ENCODE measurements at places on chromosomes 7 and 10.

GRCh38 chr10:109348324-109348723 lies 575.0 kb downstream of the XPNPEP1 start:
- DNase-seq = no peak

GRCh38 chr10:2111965-2112364 lies 374.6 kb upstream of the ADARB2 start:
- no peak for DNase-seq

GRCh38 chr7:151276666-151277590 lies 28.4 kb upstream of the SMARCD3 start:
- DNase-seq = peak; percentile 18

DNA sequence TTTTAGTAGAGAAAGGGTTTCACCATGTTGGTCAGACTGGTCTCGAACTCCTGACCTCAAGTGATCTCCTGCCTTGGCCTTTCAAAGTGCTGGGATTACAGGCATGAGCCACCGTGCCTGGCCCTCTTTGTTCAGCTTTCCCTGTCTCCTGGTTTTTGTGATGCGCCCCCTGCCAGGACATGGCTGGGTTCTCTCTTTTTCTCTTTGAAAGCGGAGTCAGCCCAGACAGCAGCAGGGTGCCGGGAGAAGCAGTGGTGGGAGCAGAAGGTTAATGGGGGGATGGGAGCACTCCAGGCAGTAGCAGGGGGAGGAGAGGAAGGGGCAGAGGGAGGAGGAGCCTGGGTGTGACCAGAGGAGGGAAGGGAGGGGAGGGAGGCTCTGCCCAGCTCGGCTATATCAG lies 1.8 kb downstream of the MUC3A start:
- no peak for DNase-seq

GRCh38 chr10:22593636-22594198 lies 120.7 kb downstream of the PIP4K2A start:
- no peak for DNase-seq

GRCh38 chr7:130273081-130273932 lies 6.6 kb downstream of the CPA2 start:
- DNase-seq = peak; percentile 84

DNA sequence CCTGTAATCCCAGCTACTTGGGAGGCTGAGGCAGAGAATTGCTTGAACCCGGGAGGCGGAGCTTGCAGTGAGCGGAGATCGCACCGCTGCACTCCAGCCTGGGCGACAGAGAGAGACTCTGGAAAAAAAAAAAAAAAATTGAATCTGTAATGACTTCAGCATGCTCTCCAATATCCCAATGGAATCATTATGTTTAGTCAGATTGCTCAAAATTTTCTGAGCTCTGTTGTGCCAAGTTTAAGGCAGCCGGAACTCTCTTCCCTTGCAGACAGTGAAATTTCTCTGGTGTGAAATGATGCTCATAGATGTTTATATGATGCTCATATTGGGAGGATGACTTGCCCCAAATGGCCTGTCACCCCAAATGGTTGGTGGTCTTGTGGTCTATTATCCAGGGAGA lies 180.9 kb downstream of the CTTNBP2 start:
- DNase-seq = no peak

DNA sequence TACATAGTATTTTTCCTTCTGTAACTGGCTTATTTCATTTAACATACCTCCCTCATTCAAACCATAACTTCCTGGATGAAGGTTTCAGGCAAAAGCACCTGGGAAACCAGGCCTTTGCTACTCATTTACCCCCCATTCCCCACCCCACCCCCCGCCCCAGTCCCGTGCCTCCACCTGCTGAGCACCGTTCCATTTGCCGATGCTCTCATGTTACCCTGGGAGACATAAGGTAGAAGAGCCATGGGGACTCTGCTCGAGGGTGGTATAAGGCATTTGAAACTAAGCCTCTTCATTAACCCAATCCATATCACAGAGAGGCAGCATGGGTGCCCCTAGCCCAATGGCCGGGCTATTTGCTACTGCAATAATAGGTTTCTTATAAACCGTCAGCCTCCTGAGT lies 22.2 kb upstream of the MCM10 start:
- no peak for DNase-seq

DNA sequence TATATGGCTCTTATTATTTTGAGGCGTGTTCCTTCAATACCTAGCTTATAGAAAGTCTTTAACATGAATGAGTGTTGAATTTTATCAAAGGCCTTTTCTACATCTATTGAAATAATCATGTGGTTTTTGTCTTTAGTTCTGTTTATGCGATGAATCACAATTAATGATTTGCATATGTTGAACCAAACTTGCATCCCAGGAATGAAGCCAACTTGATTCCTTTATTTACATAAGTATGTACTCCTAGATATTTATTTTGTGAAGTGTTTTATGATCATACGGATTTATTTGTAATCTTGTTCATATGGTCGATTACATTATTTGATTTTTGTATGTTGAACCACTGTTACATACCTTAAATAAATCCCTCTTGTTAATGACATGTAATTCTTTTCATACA lies 244.3 kb upstream of the KCND2 start:
- peak; percentile 41 for DNase-seq

DNA sequence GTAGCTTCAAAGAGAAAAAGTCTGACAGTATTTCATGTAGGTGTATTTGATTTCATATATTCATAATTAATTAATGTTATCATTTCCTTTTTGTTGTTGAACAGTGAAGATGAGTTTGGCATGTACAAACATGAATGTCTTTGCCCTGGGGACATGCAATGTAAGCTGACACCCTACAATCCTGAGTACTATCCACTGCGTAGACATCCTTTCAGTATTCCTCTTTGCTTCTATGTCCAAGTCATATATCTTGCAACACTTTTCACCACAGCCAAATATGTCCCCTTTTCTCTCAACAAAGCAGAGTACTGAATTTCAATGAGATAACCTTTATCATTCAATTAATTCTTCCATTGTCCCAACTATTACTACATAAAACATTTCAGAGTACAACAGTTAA lies 93.6 kb downstream of the GPR37 start:
- DNase-seq = no peak

DNA sequence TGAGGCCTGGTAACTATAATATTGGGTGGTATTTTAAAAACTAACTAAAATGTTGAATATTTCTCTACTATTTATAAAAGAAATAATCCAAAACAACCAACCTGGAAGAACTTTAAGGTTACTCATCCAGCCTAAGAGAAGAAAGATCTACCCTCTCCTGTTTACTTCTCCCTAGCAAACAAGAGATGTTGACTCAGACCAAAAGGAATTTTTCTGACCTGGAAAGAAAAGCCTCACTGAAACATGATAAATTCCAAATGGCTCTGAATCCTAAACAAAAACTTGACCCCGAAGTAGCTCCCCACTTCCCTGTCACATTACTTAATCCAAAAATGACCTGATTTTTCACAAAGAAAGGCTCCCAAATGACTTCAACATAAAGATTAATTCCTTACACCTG lies 101.2 kb downstream of the PARD3 start:
- DNase-seq = no peak
